ENCODE measurements at places on chromosomes 3 and 15.

DNA sequence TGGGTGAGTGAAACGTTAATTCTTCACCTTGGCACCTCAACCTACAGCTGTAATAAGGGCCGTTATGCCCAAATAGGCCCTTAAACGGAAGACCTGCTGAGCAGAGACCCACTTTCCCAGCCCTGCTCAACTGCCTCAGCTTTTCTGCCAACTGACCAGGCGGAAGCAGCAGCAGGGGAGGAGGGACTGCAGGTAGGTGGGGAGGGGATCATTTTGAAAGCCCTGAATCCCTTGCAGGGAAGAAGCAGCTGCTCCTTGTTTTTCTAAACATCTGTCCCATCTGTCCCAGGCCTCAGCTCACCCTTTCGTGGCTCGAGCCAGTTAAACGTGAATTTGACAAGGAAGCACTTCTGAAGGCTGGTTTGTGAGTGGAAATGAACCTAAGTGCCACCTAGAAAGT is 978 bp upstream of the CMC1 start:
- DNase-seq, result no peak

- DNase-seq, result no peak
These were observed 51.2 kb upstream of the SAMMSON start for GRCh38 chr3:69948246-69948862.

- DNase-seq, result no peak
These were observed 620.9 kb upstream of the UBE2E2 start for GRCh38 chr3:22582266-22582665.

DNA sequence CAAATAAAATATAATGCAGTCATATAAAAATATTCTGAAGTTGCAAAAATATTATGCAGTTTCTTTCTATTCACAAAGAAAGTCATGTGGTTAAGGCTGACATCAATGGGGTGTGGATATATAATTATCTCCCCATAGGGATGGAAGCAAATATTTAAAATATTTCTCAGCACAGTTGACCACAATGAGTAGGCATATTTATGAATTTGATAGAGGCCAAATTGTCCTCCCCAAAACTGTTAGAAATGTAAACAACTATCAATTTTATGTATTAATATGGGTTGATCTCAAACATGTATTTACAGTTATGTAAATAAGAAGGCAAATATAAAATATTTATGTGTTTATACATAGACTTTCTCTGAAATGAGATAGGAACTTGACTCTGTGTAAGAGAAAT is 246.0 kb upstream of the CBLB start:
- DNase-seq, result no peak

GRCh38 chr3:128546646-128547045 is 53.6 kb upstream of the GATA2 start:
- no peak for DNase-seq

GRCh38 chr3:14871456-14872200 is 52.9 kb downstream of the FGD5 start:
- DNase-seq, result no peak

DNA sequence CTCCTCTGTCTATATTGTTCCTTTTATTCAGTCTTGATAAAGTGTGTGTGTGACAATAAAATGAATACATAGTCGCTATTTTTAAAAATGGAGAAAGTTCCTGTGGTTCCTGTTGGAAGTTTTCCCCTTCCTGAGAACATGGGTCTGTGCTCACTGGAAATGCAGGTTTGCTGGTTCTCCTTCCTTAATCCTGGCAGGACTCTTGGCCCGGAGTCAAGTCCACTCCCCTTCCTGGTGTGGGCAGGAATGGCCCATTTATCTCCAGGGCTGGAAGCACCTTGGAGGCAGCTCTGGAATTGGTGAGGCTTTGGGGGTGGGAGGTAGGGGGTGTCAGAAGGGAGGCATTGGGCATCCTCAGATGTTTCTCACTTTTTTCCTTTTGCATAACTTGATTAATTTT is 30.1 kb downstream of the FOXL2 start:
- DNase-seq, result no peak

DNA sequence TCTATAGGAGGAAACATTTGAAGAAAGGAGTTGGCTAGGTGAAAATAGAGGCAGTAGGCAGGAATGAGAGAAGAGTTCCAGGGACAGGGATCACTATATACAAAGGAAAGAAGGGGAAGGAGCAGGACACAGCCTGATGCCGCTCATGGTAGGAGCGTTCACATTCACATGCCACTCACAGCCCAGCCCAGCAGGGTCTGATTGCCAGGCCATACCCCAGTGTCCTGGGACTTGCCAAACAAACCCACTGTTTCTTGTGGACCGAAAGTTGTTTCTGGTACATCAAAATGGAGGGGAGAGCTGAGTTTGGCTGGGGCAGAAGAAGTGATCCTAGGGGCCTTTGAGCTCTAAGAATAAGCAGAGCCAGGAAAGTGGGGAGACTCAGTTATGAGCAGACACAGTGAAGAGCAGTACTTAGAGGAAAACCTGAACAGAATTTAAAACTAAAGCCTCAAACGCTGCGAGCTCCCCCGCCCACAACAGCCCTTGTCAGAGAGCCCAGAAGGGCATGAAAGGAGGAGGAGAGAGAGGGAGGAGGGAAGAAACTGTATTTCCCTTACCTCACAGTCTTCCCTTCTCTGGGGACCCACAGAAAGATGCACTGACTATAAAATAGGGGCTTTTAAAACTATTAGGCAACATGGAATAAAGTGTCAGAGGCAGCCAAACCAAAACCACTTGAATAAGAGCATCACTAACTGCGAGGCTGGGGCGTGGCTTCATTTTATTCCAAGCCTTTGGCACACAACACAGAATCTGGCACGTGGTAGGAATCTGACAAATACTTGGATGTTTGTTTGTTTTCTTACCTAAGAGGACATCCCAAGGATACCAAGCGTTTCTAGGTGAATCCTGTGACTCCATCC is 129.0 kb downstream of the RPL22L1 start:
- DNase-seq, result no peak

- DNase-seq, result no peak
These were observed 213.6 kb downstream of the GAP43 start for GRCh38 chr3:115836944-115837343.

DNA sequence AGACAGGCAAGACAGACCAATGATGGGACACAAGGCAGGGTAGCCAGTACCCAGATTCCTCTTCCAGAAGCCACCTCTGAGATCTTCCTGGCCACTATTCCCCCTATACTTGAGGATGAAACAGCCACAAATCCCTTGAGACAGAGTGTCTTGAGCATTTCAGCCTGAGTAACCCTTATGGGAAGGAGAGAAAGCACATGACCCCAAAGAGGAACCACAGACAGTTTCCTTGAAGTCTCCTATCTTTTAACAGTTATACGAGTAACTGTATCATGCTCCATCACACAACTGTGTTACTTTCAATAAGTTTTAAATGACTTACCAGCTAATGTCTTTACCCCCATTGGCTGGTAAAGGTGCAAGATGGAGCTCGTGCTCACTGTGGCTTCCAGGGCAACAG is 9.3 kb downstream of the VIPR1 start:
- no peak for DNase-seq

DNA sequence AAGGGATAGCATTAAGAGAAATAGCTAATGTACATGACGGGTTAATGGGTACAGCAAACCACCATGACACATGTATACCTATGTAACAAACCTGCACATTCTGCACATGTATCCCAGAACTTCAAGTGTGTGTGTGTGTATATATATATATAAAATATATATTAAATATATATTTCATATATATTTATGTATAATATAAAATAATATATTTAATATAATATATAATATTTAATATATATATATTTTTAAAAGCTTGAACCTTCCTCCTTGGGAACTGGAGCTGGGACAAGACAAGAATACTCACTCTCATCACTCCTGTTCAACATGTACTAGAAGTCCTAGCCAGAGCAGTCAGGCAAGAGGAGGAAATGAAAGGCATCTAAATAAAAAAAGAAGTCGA is 149.3 kb downstream of the UNC13C start:
- no peak for DNase-seq

GRCh38 chr3:157494581-157495281 is 8.5 kb downstream of the VEPH1 start:
- DNase-seq, result no peak

DNA sequence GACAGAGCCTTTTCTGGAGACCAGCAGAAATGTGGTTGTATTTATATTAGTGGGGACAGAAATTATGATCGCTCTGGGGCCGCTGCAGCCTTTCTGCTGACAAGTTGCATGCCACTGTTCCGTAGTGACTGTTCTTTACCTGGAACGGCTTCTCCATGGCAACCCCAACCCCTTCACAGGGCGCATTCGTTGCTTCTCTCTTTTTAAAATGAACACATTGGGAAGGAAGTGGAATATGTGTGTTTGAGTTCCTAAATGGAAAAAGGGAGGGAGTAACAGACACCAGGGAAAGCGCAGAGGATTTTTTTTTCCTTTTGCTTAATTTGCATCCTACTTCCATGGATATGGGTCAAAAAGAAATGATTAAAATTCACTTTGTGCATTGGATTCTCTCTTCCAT is 482.0 kb upstream of the SUCLG2 start:
- DNase-seq, result no peak

DNA sequence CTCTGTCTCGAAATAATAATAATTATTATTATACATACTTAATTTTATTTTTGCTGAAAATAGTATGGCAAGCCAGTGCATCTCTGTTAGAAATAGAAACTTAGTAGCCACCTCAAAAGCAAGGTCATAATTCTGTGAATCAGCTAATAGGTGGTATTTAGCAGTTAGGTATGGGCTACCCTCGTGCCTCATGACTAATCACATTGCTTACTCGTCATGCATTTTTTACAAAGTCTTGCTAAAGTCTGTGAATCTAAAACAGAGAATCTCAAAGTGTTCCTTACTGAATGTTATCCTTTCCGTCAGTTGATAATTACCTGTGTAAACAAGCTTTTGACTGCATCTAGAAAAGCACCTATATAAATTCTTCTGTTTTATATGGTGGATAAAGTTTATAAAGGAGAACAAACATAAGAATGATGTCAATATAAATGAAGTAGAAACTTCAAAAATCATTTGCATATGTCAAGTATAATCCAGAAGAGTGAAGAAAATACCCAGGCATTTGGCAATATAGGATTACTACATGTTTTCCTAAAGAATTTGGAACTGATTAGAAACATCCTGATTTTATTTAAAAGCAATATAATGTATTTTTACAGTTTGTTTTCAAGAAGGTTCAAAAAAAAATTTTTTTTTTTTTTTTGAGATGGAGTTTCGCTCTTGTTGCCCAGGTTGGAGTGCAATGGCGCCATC is 6.2 kb downstream of the PPARG start:
- DNase-seq, result no peak

GRCh38 chr15:99326235-99326634 is 75.0 kb downstream of the LRRC28 start:
- DNase-seq, result no peak

DNA sequence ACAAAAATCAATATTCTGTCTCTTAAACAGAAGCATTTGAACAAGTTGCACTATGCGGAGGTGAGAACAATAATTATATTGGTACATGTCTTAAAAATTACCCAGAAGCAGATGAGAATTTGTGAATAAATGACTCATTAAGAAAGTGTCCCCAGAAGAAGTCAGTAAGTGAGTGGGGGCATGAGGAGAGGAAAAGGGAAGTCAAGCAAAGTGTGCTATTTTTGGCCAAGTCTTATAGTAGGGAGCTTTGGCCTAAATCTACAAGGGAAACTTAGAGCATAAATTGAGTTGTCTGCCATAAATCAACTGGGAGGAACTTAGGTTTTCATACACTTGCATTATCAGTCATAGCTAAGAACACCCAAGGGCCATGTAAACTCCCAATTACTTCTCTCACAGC is 86.9 kb upstream of the SATB1 start:
- no peak for DNase-seq

DNA sequence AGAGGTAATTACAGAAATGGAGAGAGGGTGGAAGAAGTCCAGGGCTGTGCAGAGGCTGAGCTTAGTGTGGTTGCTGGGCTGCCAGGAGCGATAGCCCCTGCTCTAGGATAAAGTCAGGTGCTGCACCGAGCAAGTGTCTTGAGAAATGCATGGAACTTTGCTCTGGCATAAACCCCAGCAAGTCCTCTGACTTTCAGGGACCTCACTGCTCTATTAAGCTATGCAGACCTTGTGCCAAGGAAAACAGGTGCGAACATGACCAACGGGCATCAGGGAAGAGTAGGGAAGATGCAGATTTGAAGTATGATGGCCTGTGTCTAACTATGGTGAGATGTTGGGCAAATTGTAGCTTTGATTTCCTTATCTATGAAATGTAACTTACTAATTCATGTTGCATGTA is 416.8 kb downstream of the NR2F2 start:
- no peak for DNase-seq

DNA sequence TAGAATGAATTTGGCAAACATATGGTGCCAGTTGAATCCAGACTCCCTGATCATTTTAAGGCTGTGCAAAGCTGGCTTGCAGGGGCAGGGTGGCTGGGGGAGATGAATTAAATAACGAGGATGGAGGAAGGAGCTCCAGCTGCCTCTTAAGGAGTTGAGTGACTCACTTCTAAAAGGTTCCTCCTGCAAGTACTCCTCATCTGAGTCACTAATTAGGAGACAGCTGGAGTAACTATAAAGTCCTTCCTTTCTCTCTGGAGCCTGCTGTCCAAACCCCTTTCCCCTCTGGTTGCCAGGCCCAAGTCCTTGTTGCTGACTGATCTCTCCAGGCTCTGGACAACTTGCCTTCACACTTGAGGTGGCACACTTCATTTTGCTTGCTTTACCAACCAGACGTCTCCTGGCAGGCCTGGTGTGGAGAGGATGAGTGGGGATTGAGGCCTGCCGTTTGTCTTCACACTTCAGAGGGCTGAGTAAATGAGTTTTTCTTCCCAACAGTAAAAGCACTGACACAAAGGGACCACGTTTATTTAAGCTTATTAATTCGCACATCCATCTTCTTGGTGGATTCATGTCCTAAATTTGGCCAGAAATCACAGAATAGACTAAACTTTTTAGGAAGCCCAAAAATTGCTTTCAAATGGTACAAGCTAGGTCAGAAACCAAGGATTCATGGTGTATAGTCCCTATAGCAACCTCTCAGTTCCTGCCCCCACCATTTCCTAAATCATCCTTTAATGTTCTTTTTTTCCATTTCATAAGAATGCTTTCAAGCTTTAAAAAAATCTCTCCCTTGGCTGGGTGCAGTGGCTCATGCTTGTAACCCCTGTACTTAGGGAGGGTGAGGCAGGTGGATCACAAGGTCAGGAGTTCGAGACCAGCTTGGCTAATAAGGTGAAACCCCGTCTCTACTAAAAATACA is 90.5 kb upstream of the MYRIP start:
- DNase-seq, result no peak

DNA sequence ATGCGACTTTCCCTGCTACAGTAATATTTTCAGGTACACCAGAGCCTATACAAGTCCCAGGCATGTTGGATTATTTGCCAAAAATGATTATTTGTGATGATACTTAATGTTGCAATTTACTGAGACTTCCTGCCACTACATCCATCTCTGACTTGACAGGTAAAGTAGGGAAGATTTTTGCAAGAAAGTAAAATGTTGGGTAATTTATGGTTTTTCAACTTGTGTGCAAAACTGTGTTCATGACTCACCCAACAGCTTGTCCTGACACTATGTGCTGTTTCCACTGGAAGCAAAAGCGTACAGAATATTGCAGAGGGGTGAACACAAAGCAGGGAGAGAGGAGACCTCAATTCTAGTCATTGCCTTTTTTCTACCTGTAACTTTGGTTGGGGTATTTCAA is 5.4 kb upstream of the CRBN start:
- DNase-seq, result no peak
